ENCODE measurements at places on chromosomes 7 and 10.

DNA sequence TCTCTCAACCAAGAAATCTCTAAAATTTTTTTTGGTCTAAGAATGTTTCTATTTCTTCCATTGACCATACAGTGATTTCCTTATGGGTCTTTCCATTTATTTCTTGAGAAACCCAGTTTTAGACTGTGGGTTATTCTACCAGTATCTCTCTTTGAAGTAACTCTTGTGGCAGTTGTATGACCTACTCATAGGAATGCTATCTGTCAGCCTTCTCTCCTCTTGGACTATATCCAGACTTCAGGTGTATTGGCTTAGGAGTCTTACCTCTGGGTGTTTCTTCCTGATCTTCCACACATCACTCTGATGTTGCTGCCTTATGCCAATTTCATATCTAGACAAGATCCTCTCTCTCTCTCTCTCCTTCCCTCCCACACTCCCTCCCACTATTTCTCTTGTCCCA lies 178.1 kb downstream of the BMPER start:
- DNase-seq: no peak

- no peak for DNase-seq
Observed at GRCh38 chr7:42262964-42263363, 26.0 kb upstream of the GLI3 start.

DNA sequence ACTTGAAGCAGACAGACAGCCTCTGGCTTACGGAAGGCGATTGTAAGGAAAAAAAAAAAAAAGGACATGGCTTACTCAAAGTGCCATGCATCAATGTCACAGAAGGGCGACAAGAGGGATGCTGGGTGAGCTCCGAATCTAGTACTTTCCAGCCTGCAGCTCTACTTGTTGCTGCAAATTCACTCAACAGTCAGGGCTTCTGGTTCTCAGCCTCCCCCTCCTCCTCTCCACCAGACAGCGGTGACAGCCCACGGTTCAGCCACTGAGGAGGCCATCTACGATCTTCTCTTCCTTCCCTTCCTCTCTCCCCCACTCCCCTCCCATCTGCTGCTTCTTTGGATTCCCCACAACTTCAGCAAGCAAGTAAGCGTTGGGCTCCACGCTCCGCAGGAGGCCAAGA lies 63.5 kb downstream of the PRKAG2 start:
- no peak for DNase-seq

GRCh38 chr7:95472581-95473161 lies 13.1 kb upstream of the ASB4 start:
- DNase-seq: no peak

DNA sequence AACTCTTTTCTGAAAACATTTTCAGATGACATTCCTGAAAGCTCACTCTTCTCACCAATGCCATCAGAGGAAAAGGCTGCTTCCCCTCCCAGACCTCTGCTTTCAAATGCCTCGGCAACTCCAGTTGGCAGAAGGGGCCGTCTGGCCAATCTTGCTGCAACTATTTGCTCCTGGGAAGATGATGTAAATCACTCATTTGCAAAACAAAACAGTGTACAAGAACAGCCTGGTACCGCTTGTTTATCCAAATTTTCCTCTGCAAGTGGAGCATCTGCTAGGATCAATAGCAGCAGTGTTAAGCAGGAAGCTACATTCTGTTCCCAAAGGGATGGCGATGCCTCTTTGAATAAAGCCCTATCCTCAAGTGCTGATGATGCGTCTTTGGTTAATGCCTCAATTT lies 16.5 kb downstream of the ANLN start:
- no peak for DNase-seq

GRCh38 chr7:144518360-144518759 lies 114.9 kb upstream of the NOBOX start:
- DNase-seq: no peak

DNA sequence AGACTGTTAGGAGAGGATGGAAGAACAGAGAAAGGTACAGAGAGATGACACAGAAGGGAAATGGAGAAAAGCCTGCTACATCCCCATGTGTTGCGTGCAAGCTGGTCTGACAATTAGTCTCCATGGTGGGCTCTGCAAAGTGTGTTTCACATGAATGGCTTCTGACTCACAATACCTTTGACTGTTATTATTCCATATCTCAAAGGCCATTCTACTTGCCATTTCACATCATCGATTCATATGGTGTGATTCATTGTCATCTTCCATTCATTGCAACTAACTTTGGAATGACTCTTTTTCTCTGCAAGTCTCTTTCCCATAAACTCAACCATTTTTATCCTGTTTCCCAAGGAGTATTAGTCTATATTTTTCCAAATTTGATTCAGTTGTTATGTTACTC lies 208.9 kb upstream of the INHBA start:
- DNase-seq: no peak

DNA sequence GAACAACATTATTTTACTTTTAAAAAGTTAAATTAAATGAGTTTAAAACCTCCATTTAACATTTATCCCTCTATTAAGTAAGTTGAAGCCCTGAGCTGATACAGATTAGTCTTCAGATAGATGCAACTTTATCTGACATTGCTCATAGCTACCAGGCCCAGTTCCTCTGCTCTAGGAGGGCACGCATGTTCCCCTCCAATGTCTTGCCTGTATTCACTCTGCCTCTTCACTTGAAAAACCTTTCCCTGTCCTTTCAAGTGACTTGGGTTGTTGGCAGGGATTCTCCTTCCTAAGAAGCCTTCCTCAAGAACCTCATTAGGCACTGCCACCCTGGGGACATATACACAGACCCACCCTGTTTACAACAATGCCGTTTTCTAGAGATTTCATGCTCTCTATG lies 270.4 kb downstream of the RELN start:
- DNase-seq: no peak

- no peak for DNase-seq
Observed at GRCh38 chr7:81688622-81689411, 81.0 kb downstream of the HGF start.

DNA sequence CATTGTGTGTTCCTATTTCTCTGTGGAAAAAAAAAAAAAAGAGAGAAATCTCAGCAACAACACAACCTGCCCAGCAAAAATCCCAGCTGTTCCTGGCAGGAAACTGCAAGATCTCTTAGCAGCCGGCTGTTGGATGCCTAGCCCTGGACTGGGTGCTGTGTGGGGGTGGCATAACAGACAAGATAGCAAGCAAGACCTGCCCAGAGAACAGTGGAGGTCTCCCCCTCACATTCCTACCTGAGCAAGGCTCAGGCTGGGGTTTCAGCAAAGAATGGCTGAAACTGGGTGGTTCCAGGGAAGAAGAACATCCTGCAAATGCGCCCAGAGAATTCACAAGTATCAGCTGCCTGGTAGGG lies 248.8 kb upstream of the ZMIZ1 start:
- DNase-seq: no peak

- DNase-seq: no peak
Observed at GRCh38 chr7:80199051-80199450, 64.4 kb downstream of the GNAI1 start.

GRCh38 chr10:105793071-105793470 lies 1152.0 kb downstream of the SORCS3 start:
- DNase-seq: no peak

- no peak for DNase-seq
Observed at GRCh38 chr7:105249216-105249615, 139.5 kb downstream of the SRPK2 start.

- DNase-seq: no peak
Observed at GRCh38 chr7:35430547-35431153, 176.8 kb upstream of the TBX20 start.

GRCh38 chr7:151327659-151328058 lies 14.0 kb upstream of the NUB1 start:
- DNase-seq: no peak

DNA sequence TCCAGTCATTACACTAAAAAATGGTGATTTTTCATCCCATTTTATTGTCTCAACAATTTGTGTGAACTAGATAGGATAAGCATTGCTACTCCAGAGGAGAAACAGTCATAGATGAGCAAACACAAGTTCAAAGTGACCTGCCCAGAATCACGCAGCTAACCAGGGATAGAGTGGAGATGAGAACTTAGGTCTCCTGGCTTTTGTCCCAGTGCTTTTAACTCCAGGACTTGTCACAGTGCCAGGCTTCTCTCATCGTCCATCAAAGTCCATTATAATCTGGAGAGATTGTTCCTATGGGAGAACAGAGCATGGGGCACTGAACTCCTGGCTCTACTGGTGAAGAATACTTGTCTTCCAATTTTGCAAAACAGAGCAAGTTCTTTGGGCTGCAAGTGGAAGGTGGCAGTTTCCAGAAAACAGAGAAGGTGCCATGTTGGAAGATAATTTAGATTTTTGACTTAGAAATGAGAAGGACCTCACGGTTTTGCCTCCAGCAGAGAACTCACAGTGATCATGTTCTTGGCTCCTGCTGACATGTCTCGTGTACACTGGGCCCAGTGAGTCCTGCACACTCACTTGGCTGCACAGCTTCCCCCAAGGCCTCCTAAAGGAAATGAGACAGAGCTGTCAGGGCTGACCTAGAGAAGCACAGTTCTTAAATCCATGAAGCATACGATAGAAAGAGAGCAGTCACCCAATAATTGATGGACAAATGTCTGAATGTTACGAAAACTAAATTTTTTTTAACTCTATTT lies 322.9 kb upstream of the NRP1 start:
- no peak for DNase-seq

DNA sequence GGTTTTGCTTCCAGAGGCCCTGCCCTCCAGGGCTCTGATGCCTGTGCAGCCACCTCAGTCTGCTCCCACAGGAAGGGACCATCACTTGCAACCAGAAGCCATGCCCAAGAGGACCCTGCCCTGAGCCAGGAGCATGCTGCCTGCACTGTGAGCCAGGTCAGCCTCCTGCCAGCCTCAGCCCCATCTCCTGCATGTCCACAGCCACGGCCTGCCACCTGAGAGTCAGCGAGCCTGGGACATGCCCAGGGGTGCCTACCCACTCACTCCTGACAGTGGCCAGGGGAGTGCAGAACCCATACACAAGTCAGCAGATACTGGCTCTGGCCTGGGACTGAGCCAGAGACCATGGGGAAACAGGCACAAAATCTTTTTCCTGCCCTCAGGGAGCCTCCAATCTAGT lies 6.6 kb upstream of the KCP start:
- no peak for DNase-seq

DNA sequence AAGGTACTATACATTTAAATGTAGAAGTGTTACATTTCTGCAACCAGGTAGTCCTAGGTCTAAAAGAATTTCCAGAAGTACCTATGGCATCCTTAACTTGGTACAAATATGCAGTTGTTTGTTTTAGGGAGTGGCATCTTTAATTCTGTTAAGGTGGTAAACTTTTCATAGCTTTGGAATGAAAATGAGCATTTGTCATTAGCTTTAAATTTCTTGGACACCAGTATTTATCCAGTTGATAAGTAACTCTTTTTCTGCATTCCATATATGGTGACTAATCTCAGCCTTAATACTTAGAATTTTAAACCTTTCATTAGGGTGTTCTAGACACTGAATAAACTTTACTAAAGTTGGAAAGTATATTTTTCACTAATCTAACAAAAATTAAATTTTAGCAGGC lies 10.8 kb downstream of the SLF2 start:
- no peak for DNase-seq

DNA sequence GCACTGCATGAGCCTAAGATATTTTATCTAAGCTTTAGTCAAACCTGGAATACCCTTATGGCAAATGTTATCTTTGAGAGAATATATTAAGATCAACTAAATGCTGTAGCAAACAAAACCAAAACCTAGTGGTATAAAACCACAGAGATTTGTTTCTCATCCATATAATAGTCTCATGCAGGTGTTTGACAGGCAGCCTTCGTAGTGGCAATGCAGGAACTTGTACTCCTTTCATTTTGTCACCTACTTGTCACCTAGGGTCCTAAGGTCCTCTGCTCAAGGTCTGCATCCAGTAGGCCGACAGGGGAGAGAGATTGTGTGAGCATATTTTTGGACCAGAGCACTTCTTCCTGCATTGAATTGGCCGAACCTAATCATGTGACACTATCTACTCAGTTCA lies 352.6 kb downstream of the GPR37 start:
- DNase-seq: no peak

- no peak for DNase-seq
Observed at GRCh38 chr7:13851736-13852135, 137.7 kb downstream of the ETV1 start.

GRCh38 chr10:124417895-124418725 lies 613 bp downstream of the OAT start:
- peak; percentile 9 for DNase-seq

GRCh38 chr7:152424348-152425108 lies 11.3 kb downstream of the KMT2C start:
- peak; percentile 2 for DNase-seq

GRCh38 chr7:101420436-101420835 lies 57.8 kb downstream of the COL26A1 start:
- no peak for DNase-seq

GRCh38 chr10:75197066-75197465 lies 13.5 kb upstream of the VDAC2 start:
- no peak for DNase-seq

DNA sequence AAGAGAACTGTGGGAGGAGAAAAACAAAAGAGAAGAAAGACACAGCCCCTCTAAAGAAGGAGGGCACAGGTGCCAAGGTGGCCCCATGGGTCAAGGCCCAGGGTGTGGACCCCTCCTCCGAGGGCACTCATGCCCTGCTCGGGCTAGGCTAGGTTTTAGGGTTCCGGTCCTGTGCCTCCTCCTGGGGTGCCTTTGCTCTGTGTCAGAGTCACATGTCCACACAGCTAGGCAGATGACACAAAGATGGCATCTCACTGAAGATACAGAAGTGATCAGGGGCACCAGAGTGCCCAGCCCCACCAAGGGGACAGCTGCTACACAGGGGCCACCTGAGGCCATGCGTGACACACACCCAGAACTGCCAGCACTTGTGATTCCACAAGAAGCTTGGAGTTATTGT lies 116.4 kb upstream of the PPIF start:
- DNase-seq: no peak

Data from stimulated activated CD4-positive, alpha-beta T cell treated with anti-CD3 and anti-CD28 coated beads, Interleukin-2, amount 100 ng/mL, for 4 hours (primary cell).